Activated effector memory CD4-positive, alpha-beta T cell treated with Interleukin-2 at 50 U/mL for 16 hours (primary cell): ENCODE measurements at places on chromosomes 7 and 10.

GRCh38 chr7:74272305-74273038, 16.7 kb upstream of the CLIP2 start:
- no peak for DNase-seq

DNA sequence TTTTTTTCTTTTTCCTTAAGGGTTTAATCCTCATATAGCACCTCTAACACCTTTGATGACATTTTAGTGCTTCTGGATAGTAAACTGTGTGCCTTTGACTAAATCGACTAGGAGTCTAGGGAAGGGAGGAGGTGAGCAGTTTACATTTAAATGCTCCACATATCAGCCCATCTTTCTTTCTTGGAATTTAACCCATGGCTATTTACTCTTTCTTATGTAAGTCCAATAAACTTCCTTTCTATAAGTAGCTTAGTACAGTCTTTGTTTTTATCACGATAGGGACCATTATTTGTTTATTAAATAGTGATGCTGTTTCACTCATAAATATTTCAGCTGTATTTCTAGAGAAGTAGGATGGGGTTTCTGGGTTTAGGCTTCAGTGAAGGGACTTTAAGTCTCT, 669.9 kb downstream of the AUTS2 start:
- no peak for DNase-seq

DNA sequence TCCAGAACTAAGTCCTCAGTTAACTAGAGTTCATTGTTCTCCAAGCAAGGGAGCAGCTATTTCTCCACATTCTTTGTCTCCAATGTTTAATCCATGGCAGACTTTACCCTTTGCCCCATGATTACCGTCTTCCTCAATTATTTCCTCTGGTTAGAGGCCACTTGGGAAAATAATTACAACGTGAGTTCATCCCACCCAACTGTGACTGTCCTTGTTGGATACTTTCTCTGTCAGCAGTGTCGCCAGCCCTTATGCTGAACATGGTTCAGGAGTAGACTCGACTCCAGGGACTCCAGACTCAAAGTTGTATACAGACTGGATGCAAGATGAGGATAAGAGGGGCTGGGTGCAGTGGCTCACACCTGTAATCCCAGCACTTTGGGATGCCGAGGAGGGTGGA, 17.1 kb upstream of the SEPHS1 start:
- DNase-seq = no peak

DNA sequence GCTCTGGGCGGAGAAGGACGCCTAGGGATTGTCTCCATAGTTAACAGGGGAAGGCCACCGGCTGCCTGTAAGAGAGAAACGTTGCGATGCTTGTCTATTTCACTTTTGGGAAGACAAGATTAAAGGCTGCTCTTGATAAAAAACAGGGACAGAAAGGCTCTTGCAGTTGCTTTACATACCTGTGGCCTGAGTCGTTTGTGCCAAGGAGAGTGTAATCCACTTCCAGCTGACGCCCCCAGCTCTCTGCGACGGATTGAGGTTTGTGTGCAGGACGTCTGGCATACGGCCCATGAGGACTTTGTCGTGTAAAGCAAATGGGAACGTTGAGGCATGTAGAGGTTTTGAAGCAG, 1.1 kb downstream of the MAP3K8 start:
- no peak for DNase-seq

DNA sequence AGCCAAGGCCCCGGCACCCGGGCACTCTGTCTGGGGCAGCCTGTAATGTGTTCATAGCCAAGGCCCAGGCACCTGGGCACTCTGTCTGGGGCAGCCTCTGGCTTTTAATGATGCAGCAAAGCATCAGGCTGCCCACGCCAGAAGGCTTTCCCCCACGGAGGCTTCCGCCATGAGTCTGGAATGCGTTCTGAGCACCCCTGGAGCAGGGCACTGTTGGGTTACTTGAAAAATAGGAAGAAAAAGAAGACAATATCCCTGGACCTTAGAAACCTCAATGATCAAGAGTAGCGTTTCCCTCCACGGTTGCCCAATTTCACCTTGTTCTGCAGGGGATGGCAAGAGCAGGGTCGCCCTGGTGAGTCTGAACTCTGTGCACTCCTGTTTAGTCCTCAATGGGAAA, 565.0 kb downstream of the PTPRN2 start:
- DNase-seq = no peak

- DNase-seq = no peak
Observed at GRCh38 chr10:104688251-104689042, 47.4 kb downstream of the SORCS3 start.

DNA sequence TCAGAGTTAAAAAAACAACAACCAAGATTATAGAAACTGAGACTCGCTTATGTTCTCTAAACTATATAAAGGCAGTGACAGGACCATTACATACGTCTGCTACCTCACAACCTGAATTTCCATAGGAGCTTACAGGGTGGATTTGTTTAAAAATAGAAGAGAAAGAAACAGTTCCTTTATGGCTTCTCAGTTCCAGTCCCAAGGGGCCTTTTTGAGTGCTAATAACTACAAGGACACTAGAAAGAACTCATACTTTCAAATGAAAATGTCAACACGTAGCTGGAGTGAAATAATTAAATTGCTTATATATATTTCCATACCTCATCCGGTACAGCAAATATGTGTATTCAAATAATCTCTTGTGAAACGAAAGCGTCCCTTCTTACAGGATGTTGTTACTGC, 19.7 kb downstream of the TSPAN12 start:
- no peak for DNase-seq

DNA sequence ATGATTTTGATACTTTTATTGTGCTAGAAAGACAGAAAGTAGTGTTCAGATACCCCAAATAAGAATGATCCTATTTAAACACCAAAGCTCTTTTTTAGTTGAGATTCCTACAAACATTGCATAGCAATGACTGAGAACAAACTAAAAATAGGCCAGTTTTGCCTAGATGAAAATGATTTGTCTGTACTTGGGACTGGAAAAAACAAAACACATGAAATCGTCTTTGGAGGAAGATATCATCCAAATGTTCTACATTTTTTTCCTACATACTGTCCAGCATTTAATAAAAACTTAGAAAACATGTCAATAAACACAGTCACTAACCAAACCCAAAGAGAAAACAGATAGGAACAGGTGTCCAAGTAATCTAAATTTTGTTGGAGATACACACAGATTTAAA, 111.6 kb upstream of the MEOX2 start:
- DNase-seq = no peak

DNA sequence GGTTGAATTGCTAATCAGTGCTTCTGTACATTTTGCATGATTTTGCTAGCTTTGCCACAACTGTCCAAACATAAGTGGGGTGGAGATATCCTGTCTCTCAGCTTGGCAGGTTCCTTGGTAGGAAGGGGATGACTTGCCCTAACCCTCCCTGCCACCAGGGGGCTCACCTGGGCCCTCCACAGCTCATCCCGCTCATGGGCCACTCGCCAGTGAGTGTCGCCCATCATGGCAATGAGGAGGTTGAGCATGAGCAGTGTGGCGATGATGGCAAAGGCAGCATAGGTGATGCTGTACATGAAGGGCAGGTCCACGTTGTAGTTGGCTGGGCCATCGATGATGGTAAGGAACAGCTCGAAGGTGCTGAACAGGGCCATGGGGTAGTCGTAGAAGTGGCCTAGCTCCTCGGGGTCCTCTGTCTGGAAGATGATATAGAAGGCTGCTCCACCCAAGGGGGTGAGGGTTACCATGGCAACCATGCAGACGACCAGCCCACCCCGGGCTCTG, 12.2 kb downstream of the TRPV6 start:
- DNase-seq = no peak

DNA sequence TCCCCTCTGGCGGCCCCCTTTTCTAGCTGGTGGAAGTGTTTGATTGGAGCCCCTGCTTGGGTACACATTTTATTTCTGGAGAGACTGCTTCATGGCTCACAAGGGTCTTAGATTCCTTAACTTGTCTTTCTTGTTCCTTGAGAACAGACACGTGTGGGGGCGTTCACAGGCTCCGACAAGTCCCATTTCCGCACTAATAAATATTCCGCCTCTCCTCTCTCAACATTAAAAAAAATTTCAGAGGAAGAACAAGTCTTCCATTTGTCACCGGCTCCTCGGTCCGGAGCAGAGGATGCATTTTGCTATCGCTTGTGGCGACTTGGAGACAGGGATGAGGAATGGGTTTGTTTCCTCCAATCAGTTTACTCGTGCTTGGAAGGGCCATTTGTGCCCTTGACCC, 134.0 kb upstream of the PODXL start:
- DNase-seq = no peak

DNA sequence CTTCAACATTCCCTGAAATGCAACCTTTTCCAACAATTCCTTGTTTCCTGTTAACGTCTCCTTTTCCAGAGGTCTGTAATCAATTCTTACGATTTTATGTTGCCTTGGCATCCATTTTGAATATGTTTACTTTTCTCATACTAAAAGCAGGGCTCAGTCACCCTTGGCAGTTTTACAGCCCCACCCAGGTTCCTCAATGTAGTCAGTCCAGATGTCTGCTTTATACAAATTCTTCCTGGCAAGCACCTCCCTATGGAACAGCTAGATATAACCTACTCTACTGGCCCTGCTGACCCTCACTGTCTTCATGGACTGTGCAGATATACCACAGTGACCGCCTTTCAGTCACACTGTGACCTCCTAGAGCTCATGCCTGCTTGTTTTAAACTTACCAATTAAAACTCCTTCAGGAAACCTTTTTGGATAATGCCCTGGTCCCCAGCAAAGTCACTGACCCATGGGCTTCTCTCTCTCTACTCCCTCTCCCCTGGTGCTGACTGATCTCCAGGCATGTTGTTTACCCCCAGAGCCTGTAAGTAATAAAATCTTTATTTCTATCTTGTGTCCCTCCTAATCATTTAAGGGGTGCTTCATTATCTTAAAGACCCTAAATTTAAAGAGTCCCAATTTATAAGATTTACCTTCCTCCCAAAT, 147.1 kb upstream of the STEAP1 start:
- no peak for DNase-seq

- DNase-seq = no peak
Observed at GRCh38 chr7:17385612-17386011, 87.2 kb downstream of the AHR start.

DNA sequence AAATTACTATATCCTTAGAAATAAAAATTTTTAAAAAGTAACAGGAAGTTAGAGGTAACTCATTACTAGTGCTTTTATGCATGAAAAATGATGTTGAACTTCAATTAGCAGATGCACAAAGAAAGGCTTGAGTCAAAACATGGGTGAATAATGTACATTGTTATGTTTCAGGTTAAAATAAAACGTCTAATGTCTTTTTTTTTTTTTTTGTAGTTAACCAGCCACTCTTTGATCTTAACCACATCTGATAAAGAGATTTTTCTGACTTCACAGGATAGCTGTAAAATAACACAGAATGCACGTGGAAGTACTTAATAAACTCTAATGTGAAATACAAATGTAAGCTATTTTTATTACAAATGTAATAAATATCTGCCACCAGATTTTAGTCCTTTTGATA, 61.7 kb downstream of the GSAP start:
- no peak for DNase-seq

GRCh38 chr7:818031-818699, 14.1 kb upstream of the SUN1 start:
- no peak for DNase-seq
